GM23248 (cell line): ENCODE measurements at places on chromosomes 1 and 21. TPM values are rescaled to one million over a fixed set of nuclear protein-coding genes. Genes with fewer than 3 reads are reported as not detected.

CELA2A gene
- total RNA-seq = not detected in 2 replicates

VAV3 gene
- total RNA-seq = under 0.01 and 0.63 TPM in 2 replicates

NPPB gene
- not detected in 2 replicates for total RNA-seq

NCSTN gene
- 104 and 110 TPM in 2 replicates for total RNA-seq

- no peak for DNase-seq
Observed at GRCh38 chr1:203754455-203754864, 10.5 kb upstream of the LAX1 start.

DNA sequence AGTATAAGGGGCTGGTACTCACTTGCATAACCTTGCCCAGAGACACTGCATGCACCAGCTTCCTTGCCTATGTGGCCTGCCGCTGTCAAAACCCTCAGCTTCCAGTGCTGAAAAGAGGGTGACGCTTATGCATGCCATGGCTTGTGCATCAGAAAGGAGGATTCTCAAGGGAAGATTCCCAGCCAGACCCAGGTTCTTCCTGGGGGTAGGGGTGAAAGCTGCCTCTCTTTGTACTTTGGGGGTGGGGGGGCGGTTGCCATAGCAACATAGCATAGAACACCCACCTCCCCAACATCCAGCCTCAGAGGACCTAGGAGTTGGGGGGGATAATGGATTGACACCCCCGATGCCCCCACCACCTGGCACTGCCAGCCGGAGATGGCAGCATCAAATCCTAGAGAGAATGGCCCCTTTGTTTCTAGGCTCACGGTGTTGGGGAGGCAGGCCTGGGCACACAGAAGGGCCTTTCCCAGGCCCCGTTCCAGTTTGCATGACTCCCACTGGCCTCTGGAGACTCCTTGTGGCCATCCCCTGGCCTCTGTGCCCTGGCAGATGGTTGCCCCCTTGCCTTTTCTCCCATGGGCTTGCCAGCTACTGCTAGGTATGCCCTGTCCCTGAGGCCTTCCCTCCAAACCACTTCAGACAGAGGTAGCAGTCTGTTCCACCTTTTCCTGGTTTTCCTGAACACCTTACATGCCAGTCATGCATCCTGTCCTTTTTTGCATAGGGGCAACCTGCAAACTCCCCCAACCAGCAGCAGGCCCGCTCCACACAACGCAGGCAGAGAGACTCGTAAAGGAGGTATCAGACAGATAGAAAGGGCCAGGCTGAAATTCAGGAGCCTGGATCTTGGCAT is 44.6 kb downstream of the RHBG start:
- no peak for DNase-seq

DNA sequence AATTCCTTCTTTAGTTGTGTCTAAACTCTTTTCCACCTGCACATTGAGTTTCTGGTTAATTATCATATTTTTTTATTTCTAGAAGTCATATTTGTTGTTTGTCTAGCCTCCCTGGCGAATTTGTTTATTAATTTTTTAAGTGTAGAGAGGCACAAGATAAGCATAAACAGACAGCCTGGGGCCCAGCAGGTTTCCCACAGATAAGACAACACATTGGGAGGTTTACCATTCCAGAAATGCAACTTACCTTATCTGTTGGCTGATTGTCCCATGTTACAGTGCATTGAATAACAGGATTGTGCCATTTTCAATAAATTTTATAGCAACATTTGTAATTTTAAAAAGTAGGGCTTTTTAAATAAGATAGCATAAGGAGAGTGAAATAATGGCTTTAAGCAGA is 34.9 kb downstream of the COG2 start:
- no peak for DNase-seq

DNA sequence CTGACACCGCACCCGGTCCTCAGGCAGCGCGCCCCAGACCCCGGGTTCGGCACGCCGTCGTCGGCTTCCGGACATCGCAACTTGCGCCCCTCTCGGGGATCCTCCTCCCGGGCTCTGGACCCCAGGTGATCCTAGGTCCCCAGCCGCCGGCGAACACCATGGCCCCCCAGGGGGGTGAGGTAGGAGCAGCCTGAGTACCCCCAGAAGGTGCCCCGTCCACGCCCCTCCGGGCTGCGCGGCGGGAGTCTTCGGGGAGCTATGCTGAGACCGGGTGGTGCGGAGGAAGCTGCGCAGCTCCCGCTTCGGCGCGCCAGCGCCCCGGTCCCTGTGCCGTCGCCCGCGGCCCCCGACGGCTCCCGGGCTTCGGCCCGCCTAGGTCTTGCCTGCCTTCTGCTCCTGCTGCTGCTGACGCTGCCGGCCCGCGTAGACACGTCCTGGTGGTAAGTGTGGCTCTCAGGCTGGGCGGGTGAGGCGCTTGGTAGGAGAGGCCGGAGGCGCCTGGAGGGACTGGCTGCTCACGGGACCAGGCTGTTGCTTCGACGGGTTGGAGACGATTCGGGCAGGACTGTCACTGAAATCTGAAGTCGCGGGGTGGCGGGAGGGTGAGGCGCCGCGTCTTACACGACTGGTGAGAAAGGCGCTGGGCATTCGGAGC is 367 bp downstream of the WNT2B start:
- peak; percentile 19 for DNase-seq

GRCh38 chr1:155864393-155864792 is 5.0 kb downstream of the SYT11 start:
- peak; percentile 60 for DNase-seq
